ENCODE measurements at places on chromosomes 6 and 20. TPM values are rescaled to one million over a fixed set of nuclear protein-coding genes. Genes with fewer than 3 reads are reported as not detected.

DNA sequence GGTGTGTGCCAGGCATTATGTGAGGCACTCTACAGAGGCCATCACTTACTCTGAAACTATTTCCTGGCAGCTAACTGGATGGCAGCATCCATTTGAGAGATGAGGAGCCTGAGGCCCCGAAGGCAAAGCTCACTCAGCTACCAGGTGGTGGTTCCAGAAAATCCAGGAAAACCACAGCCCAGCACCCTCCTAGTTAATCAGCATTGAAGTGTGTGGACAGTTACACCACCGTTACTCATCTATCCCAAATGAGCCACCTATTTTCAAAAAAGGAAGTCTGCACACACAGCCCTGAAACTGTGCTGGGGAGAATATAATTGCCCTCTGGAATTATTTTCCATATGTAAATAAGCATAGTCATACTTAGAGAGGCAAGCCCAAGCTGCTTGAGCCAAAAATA lies 67.4 kb downstream of the CNBD2 start:
- DNase-seq = peak; percentile 73

- DNase-seq = no peak
Measured at GRCh38 chr6:106321940-106322339, 3.6 kb downstream of the ATG5 start.

The DEFB132 gene
- total RNA-seq = not detected

GRCh38 chr20:45617591-45617990 lies 11.9 kb upstream of the WFDC10A start:
- no peak for DNase-seq

The CRISP3 gene
- not detected for total RNA-seq

The CBFA2T2 gene
- 13.6 TPM for total RNA-seq

DNA sequence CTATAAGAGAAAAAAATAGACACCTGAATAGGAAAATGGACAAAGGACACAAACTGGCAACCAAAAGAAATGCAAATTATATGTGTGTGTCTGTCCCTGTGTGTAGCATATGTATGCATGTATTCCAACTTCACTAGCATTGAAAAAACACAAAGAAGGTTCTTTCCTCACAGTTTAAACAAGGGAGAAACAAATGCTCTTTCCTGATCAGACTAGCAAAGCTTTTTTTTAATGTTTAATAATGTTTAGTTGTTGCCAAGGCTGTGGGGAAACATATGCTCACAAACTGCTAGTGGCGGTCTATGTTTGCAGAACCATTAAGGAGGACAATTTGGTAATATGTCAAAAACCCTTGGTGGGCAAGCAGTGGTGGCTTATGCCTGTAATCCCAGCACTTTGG lies 22.4 kb downstream of the SMLR1 start:
- no peak for DNase-seq

- DNase-seq = no peak
Measured at GRCh38 chr6:147029923-147030322, 174.3 kb upstream of the STXBP5 start.

The EFCAB8 gene
- not detected for total RNA-seq

The NKX2-4 gene
- not detected for total RNA-seq

GRCh38 chr20:32971703-32972161 lies 32.5 kb downstream of the SUN5 start:
- no peak for DNase-seq

DNA sequence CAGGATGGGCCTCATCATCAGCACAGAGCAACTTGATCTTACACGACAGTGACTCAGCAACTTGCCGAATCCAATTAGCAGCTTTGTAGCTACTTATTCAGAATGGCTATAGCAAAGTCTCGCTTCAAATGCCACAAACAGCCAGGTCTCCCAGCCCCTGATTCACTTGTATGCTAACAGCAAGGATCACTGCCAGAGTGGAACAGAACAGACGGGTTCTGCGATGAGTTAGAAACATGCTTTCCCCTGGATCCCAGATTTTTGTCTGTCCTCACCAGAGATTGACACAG lies 254.4 kb downstream of the NRN1 start:
- DNase-seq = peak; percentile 80
